ENCODE measurements at places on chromosomes 2 and 18. TPM values are rescaled to one million over a fixed set of nuclear protein-coding genes. Genes with fewer than 3 reads are reported as not detected.

VSNL1 gene
- total RNA-seq: not detected

G6PC2 gene
- total RNA-seq: not detected

ZNF521 gene
- total RNA-seq: not detected

FZD7 gene
- 5.5 TPM for total RNA-seq

NCKAP1 gene
- 96.1 TPM for total RNA-seq

RND3 gene
- 43.7 TPM for total RNA-seq

STAT1 gene
- 46.6 TPM for total RNA-seq

FAM117B gene
- total RNA-seq: 2.3 TPM

TCF23 gene
- not detected for total RNA-seq

FTCDNL1 gene
- 3.2 TPM for total RNA-seq

ZNF385B gene
- total RNA-seq: not detected

LINC00305 gene
- not detected for total RNA-seq

ABCG5 gene
- not detected for total RNA-seq

LTBP1 gene
- 34.8 TPM for total RNA-seq

GALNT14 gene
- total RNA-seq: 44.3 TPM

FASTKD2 gene
- total RNA-seq: 29.4 TPM

GAD1 gene
- 0.13 TPM for total RNA-seq

UGT1A10 gene
- total RNA-seq: not detected

RAB6C gene
- total RNA-seq: not detected

CEBPZ gene
- 68.5 TPM for total RNA-seq

ANTXR1 gene
- total RNA-seq: 164 TPM

SMYD5 gene
- total RNA-seq: 57.7 TPM

HMSD gene
- total RNA-seq: 0.03 TPM

KHK gene
- 7.6 TPM for total RNA-seq

ASB3 gene
- 11.1 TPM for total RNA-seq

UPP2 gene
- total RNA-seq: not detected

NBEAL1 gene
- total RNA-seq: 3.8 TPM

EMILIN2 gene
- total RNA-seq: 13.2 TPM

KRTCAP3 gene
- total RNA-seq: 0.39 TPM

C2orf66 gene
- not detected for total RNA-seq

CARF gene
- 1.5 TPM for total RNA-seq

TMEM18 gene
- total RNA-seq: 37.6 TPM

RBM44 gene
- total RNA-seq: 0.09 TPM

MYOM1 gene
- 0.13 TPM for total RNA-seq

DPY30 gene
- 104 TPM for total RNA-seq

GATA6 gene
- 1.4 TPM for total RNA-seq

ARHGAP25 gene
- 0.29 TPM for total RNA-seq

IL1RL1 gene
- 1.3 TPM for total RNA-seq

SCTR gene
- total RNA-seq: 0.15 TPM

FBXO36 gene
- total RNA-seq: 0.84 TPM

RAB27B gene
- 11.2 TPM for total RNA-seq

MAPRE2 gene
- total RNA-seq: 13.2 TPM

MAP3K19 gene
- total RNA-seq: not detected

TGFA gene
- 8.2 TPM for total RNA-seq

IHH gene
- total RNA-seq: 0.50 TPM

GDF7 gene
- 0.15 TPM for total RNA-seq

KATNAL2 gene
- total RNA-seq: 2.6 TPM

POTEF gene
- not detected for total RNA-seq

CD207 gene
- 0.07 TPM for total RNA-seq

All from A549 treated with dexamethasone at 1 μM for 4 hours (cell line).